Heart right ventricle (tissue), 16 donors: ENCODE measurements at places on chromosomes 13 and 19.

- DNase-seq = no peak
Measured at GRCh38 chr13:30359991-30360390, 52.6 kb upstream of the KATNAL1 start.

DNA sequence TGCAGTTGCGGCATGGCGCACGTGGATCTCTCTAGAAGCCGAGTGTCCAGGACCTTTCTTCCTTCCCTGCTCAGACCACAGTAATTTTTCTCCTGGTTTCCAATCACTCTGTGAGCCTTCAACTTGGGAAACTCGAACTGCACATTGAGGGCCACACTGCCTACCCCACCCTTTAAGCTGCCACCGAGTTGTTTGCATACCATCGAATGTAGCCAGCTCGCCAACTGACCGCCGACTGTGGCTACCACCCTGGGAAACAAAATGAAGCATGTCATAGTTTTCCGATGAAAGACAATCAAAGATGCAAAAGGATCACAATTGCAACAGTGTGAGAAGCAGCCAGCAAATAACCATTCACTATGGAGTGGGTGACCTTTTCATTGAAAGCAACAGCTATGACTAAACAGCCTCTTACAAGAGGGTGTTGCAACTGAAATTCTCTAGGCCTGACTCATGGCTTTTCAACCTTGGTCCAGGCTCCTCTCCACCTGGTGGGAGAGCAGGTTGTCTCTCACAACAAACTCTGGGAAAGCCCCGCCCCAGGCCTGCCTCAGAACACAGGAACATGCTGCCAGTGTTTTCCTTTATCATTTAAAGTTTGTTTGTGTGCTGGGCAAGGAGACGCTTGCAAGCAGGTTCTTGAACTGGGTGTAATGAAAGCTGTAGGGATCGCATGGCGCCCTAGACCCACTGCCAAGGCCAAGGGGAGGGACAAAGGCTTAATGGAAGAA lies 141.7 kb upstream of the SERP2 start:
- peak; percentile 27 for DNase-seq

DNA sequence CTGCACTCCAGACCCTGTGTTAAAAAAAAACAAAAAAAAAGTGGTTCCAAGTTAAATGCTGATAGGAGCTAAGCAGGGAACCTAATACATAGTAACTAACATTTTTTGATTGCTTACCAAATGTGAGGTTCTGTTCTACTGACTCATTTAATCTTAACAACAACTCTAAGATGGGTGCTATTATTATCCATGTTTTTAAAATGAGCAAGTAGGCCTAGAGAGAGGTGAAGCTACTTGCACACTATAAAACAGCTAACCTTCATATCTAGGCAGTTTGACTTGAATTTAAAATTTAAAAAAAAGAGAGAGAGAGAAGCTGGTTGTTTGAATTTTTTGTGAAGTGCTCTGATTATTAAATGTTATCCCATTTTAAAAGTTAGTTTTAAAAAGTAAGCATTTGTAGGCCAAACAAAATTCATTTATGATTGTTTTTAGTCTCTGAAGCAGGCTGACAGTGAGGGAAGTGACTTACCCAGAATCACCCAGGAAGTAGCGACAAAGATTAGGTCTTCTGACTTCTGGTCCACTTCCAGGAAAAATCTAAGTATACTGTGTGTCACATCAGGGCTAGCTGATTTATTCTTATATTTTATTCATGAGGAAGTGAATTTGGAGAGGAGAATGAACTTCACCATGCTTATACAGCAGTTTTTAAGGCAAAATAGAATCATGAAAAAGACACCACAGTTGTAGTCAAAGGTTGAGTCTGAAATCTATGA lies 2.4 kb downstream of the SIGLECL1 start:
- no peak for DNase-seq

DNA sequence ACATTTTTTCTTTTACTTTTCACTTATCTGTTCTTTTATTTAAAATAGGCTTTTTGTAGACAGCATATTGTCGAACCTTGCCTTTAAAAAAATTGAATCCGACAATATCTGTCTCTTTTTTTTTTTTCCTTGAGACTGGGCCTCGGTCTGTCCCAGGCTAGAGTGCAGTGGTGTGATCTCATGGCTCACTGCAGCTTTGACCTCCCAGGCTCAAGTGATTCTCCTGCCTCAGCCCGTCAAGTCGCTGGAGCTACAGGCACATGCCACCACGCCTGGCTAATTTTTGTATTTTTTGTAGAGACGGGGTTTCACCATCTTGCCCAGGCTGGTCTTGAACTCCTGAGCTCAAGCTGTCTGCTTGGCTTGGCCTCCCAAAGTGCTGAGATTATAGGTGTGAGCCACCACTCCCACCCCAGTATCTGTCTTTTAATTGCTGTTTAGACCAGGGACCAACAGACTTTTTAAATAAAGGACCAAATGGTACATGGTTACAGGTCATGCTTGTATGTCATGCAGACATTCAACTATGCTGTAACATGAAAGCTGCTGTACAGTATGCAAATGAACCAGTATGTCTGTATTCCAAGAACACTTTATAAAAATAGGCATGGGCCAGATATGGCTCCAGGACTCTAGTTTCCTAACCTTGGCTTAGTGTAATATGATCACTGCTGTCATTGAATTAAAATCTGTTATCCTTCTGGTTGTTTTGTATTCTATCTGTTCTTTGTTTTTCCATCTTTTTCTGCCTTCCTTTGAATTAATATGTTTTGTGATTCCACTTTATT lies 80.3 kb downstream of the GJA3 start:
- DNase-seq = no peak

- no peak for DNase-seq
Measured at GRCh38 chr19:19171821-19172532, 1.9 kb upstream of the MEF2B start.

GRCh38 chr13:52827839-52828238 lies 20.6 kb downstream of the PCDH8 start:
- DNase-seq = no peak

DNA sequence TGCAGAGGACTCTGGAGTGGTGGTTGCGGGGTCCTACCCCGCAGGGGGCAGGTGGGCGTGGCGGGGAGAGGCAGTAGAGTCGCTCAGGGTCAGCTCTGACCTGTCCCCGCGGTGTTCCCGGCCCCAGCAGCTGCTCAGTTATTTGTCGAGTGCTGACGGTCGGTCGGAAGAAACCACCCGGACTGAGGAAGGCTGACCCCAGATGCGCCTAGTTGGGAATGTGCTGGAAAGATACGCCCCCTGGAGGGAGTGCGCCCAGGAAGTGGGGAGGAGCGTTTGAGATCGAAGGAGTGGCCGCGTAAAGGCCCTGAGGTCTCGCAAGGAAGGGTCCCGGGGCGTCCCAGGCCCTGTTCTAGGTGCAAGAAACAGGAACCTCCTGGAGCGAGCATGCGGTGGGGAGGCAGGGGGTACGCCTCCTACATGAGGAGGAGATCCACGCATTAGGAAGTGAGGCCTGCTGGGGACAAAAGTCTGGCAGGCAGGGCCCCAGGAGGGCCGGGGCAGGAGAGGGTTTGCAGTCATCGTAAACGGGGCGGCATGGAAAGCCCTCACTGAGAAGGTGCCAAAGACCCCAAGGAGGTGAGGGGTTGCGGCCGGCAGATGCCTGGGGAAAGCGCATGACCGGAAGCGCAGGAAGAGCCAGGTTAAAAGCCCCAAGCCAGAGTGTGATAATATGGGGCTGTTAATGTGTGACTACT lies 9.2 kb downstream of the CCDC8 start:
- DNase-seq = peak; percentile 48

- no peak for DNase-seq
Measured at GRCh38 chr13:100707818-100708740, 33.5 kb upstream of the TMTC4 start.

GRCh38 chr13:112531263-112531794 lies 56.6 kb downstream of the TUBGCP3 start:
- DNase-seq = no peak

GRCh38 chr13:98236197-98236596 lies 59.1 kb upstream of the RNF113B start:
- DNase-seq = no peak

- DNase-seq = no peak
Measured at GRCh38 chr19:40035996-40036395, 20.0 kb downstream of the ZNF780B start.

GRCh38 chr13:112619730-112620631 lies 32.0 kb upstream of the TUBGCP3 start:
- DNase-seq = no peak

DNA sequence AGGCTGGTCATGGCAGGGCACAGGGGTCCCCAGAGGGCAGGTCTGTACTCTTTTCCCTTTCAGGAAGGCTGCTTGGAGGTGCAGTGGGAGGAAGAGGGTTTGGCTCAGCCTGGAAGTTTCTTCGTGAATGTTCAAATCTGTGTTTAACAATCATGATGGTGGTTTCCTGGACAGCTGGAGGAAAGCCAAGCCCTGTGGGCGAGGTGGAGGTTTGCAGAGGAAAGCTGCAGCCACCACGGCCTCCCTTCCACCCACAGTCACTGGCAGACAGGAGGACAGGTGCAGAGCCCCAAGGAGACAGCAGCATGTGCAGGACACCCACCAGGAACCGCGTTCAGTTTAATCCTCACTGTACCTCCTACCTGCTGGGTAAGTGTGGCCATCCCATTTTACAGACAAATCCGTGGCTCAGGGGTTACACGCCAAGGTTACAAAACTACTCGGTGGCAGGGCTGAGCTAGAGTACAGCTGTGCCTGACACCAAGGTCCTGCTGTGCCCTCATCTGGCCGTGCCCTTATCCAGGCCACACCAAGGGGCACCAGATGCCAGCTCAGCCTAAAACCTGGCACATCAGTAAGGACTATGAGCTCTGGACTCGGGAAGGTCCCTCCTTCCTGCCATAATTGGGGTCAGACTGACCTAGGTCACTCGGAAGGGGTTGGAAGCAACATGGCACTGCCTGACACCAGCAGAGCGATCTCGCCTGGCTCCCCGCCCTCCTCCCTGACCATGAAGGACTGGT lies 34.1 kb downstream of the SUGP2 start:
- no peak for DNase-seq

DNA sequence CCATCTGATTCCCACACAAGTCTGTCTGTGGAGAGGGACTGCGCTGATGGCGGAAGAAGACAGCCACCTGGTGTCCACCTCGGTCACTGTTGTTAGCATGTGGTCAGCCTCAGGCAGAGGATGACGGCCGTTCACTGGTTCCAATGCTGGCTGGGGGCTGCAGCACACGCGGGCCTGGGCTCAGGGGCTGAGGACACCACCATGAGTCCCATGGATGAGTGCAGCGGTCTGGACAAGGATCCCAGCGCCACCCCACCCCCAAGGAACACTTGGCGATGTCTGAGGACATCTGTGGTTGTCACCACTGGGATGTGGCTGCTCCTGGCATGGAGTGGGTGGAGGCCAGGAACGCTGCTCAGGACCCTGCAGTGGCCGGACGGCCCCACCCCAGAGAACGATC lies 10.9 kb downstream of the DPP9 start:
- DNase-seq = no peak

GRCh38 chr13:81197966-81198365 lies 857.0 kb upstream of the SPRY2 start:
- DNase-seq = no peak

DNA sequence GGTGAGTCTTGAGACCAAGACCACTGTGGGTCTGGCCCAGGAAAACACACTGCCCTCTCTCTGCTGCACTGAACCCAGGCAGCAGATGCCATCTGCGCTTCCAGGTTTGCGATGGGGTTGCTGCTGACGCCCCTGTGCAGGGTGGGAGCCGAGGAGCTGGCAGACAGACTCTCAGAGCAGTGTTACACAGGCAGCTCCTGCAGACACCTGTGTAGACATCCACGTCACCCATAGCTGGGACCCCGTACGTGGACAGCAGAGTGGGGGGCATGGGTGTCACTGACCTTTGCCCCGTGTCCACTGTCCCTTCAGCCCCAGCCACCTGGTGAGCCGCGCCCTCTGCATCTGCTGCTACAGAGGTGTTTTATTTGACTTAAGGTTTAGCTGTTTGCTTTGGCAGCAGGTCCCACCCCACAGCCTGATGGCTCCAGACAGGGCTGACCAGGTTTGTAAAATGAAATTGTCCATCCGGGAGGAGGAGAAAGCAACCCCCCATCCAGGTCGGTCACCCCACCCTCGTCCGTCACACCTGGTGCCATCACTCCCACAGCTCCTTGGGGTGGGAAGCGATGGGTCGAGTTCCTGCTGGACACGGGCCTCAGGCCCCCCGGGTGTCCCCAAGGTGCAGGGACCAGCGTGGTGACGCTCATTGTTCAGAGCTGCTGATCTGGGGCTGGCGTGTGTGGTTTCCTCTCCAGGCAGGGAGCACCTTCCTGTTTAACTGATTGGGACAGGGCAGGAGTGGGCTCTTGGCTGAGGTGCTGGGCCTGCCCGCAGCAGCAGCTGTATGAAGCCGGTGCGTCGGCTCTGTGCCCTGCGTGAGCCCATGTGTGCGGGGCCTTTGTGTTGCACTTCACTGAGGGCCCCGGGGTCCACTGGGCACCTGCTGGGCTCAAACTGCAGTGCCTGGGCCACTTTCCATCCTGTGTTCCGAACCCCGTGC lies 28.4 kb downstream of the MCF2L start:
- no peak for DNase-seq

DNA sequence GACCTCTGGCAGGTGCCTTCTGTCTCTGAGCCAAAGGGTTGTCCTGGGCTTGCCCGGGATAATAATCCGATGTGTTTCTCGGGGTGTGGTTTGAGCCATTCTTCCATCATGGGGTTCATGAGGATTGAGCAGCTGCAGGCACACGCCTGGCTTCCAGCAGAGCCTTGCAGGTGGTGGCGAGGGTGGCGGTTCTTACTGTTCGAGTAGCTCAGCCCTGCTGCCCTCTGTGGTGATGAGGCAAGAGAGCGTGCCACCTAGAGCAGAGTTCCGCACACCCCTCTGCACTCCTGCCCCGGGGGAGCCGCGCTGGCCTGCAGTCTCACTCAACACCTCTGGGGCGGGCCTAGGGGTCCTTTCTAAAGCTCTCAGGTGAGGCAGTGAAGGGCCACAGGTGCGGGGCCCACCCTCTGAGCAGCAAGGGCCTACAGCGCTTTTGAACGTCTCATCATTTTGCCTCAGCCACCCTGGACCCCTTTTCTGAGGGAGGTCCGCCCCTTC lies 3.8 kb downstream of the SCN1B start:
- DNase-seq = no peak

GRCh38 chr19:51469162-51469561 lies 9.2 kb upstream of the CEACAM18 start:
- DNase-seq = no peak

DNA sequence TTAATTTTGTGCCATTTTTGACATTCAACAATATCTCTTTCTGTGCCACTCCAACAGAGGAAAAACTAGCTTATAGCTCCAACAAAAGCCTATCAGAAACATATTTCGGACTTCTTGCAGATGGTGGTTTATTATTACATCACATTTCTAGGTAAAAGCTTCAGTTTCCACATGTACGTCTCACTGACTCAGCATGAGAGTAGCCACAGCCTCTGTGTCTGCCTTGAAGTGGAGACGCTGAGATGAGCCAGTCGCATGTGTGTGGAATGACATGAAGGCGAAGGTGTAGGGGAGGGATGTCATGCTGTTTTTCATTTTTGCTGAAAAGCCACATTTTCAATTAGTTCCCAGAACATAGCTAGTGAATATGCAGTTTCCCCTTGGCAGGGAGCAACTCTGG lies 598.6 kb downstream of the EFNB2 start:
- no peak for DNase-seq

- no peak for DNase-seq
Measured at GRCh38 chr19:22945560-22945959, 57.4 kb downstream of the ZNF728 start.

GRCh38 chr19:8700956-8701355 lies 2.4 kb upstream of the ACTL9 start:
- DNase-seq = no peak
